IPS DF 19.7 (cell line): ENCODE measurements at places on chromosomes 6 and 20.

- DNase-seq: no peak
Observed at GRCh38 chr20:39518654-39519053, 556.5 kb downstream of the DHX35 start.

DNA sequence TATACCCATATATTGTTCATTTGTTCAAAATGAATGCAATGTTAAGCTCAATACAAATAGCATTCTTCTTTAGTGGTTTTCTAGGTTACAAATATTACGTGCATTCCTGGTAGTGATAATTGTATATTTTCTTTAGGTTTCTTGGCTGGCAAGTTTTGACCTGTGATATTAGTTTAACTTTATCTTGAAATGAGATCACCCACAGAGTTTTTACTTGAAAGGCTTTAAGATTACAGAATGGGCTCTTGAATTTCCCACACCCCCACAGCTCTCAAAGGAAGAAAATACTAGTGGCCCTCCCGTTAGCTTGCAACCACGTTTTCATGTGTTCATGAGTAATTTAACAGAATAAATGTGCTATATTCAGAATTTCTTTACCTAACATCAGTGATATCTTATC, 1315.5 kb upstream of the GJE1 start:
- no peak for DNase-seq

DNA sequence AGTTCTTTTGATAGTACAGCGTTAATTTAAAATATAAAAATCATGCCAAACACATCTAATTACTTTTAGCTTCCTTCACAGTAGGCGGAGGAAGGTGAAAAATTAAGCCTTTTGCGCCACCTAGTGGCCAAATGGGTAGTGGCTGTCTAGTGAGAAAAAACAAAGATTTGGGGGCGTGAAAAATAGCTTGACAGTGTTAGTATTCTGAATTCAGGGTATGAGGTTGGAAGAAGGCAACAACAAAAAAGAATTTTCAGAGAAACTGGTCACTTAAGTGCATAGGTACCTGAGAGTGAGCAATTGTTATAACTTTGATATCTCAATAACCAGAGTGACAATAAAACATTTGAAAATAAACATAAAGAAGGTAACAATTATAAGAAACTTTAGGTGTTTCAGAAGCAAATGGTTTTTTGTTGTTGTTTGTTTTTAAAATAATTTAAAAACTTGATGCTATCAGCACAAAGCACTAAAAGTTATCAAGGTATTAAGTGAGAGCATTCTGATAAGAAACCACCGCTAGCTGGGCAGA, 14.3 kb downstream of the PSMB9 start:
- DNase-seq: no peak

GRCh38 chr6:41656002-41656691, 17.9 kb downstream of the MDFI start:
- DNase-seq: no peak

GRCh38 chr6:139508023-139508422, 133.6 kb upstream of the CITED2 start:
- DNase-seq: no peak

DNA sequence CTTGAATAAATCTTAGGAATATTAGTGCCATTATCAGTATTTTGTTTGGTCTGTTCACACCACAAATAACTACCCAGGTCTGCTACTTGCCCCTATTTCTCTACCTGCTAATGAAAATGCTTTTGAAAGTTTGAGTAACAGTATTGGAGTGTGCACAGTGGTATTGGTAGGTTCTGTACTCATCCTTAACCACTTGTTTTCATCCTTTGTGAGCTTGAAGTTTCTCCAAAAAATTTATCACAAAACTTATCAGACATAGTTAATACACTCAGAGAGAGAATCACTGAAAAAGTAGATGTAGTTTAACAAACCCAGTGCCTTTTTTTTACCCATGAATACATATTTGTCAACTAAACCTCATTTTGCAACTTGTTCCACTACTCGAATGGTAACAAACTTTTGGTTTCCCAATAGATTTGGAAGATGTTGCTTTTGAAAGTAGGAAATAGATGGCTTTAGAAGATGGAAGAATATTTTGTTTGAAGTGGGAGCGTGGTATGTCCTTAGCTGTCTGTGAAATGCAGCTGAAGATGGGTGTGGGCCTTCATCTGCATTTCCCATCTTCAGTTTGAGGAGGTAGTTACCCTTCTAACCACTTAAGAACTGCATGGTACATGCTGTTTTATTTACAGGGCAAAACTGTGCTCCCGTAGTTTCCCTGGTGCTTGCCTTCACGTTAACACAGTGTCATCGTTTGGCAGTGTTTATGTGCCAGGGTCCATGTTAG, 9.0 kb downstream of the PTPN1 start:
- no peak for DNase-seq

- DNase-seq: no peak
Observed at GRCh38 chr6:140071601-140072062, 697.2 kb upstream of the CITED2 start.

DNA sequence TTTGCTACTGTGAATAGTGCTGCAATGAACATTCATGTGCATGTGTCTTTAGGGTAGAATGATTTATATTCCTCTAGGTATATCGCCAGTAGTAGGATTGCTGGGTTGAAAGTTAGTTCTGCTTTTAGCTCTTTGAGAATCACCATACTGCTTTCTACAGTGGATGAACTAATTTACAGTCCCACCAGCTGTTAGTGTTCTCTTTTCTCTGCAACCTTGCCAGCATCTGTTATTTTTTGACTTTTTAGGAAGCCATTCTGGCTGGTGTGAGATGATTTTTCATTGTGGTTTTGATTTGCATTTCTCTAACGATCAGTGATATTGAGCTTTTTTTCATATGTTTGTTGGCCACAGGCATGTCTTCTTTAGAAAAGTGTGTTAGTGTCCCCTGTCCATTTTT, 40.0 kb downstream of the PLG start:
- no peak for DNase-seq

DNA sequence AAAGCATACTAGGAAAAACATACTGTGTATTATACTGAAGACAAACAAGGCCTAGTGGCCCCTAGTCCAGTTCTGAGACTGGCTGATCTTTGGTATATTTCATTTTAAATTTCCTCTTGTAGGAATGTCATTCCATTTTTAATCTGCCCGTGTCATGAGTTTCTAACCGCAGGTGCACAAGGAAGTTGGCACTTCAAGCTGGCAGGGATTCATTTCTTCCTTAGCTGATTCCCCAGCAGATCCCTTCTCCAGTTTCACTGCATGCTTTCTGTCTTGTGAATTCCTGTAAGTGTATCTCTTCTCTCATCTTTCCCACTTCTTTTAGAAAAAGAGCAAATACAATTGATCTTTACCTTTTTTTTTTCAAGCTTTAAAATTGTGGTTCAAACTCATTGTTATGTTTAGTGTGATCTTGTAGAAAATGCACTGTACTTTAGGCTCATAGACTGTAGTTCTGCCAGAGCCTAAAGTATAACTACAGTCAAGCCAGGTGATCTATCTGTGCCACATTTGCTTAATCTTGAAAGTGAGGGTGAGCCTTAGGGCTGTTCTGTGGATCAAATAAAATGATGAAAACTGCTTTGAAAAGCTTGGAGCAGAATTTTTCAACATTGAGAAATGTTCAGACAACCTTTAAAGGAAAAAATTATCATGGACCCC, 37.0 kb downstream of the RNF217 start:
- DNase-seq: no peak

- no peak for DNase-seq
Observed at GRCh38 chr6:39292637-39293036, 21.6 kb downstream of the KCNK17 start.

GRCh38 chr6:88114838-88115237, 51.3 kb downstream of the CNR1 start:
- no peak for DNase-seq

DNA sequence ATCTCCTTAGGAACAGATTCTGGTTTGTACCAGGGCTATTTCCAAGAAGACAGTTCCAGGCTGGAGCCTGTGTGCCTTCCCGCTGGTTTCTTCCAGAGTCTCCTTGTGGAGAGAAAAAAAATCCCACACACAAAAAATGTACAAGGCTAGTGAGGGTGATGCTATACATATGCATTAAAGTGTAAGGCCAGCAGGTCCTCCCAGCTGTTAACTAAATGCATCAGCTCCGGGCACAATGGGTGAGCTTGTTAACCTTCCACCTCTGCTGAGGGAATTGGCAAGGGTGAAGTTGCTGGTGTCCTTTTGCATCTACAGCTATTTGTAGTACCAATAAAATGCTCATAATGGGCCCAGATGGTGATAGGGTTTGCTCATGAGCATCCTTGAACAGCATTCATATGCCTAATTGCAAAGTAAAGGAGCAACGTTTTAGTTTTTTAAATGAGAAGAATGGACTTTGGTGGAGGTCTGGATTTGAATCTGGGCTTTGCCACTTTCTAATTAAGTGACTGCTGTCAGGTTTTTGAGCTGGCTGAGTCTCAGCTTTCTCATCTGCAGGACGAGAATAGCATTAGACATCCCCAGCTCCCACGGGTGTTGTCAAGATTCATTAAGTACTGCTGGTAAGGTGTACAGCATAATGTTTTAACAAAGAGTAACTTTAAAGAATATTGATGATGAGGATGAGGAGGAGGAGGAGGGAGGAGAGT, 361.8 kb downstream of the QKI start:
- no peak for DNase-seq

GRCh38 chr6:91694016-91694654, 1107.3 kb upstream of the MAP3K7 start:
- no peak for DNase-seq

- no peak for DNase-seq
Observed at GRCh38 chr6:39941138-39941537, 6.9 kb upstream of the MOCS1 start.

- no peak for DNase-seq
Observed at GRCh38 chr20:53925651-53926401, 144.6 kb downstream of the BCAS1 start.

DNA sequence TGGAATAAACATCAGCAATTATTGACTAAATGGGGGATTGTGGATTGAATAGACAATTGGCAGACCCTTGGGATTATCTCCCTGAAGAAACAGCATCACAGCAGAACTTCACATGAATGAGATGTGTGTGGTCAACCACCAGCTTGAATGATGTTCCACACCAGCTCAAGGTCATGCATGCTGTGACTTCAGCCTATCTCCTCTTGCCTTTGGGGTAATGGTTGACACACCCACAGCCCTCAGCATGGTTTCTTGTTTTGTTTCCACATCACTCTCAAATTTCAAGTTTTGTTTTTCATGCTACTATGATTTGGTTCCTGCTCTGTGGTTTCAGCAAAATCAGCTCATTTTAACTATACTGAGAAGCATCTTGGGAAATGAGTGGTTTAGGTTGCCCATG, 94.3 kb downstream of the PAK5 start:
- no peak for DNase-seq

DNA sequence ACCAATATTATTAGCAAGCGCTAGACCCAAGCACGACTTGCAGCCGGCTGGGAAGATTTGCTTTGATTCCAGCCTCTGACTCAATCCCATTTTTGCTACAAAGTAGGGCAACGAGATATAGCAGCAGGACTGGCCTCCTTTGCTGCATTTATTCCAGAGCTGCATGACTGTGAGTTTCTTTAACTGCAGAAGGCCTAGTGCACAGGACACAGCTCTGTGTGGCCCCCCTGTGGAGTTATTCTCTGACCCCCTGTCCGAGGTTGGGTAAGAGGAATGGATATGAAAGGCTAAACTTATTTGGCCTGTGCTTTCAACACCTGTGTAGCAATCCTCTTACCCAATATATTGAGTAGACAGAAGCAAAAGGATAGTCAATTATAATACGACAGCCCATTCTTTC, 133.3 kb upstream of the SPTLC3 start:
- no peak for DNase-seq

DNA sequence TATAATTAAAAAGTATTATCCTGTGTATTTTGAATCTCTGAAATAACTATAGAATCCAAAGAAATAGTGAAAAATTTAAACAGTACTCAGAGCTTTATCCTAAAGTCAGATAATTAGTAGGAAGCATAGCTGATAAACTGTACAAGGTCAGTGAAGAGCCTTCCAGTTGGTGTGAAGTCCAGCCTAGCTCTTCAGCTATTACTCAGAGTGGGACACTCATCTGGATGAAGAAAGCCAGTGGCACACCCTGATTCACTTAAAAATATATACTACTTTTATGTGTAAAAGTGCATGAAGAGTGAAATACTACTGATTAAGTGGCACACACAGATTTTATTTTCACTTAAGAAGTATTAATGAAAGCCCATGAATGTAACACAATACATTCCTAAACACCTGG, 3.1 kb downstream of the IFNGR1 start:
- no peak for DNase-seq

DNA sequence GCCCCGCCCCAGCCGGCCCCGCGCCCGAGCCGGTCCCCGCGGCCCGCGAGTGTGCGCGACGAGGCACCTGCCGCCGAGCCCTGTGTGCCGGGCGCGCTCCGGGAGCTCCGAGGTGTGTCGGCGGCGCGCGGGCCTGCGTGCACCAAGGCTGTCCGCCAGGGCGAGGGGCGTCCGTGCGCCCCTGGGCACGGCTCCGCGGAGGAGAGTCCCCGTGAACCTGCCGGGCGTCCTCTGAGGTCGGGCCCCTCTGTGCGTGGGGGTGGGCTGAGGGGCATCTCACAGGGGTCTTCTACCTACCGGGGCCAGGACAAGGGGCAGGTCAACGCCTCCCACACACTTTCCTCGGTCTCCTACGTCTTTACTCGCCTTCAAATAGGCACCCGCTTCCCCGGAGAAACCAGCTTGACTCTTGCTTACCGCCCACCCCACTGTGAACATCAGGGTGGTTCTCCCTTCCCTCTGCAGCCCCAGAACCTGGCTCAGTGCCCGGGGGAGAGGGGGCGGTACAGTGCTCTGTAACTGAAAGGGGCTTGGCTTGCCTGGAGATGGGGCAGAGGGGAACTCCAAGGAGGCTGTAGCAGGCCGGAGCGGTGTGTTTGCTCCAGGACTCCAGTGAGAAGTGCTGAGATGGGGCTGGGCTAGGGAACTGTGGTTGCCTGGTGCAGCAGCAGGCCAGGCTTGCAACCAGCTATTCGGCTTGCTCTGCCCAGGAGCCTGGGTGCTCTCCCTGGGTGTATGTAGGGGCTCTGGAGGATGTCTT, at the start of gene SAMD10:
TSS of gene SAMD10 (minus strand) at position 86 of the 760 bp plus-strand sequence. CDS start 175 bp downstream, outside the sequence.
- no peak for DNase-seq

DNA sequence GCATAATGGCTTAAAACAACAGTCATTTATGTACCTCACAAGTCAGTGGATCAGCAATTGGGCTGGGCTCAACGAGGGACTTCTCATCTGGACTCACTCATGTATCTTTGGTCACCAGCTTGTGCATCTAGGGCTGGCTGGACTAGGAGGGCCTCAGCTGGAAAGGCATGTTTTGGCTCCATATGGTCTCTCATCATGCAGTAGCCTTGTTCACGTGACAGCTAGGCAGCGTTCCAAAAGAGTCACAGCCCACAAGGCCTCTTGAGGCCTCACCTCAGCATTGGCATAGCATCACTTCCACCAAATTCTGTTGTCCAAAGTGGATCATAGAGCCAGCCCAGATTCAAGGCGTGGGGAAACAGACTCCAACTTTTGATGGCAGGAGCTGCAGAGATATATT, 110.1 kb downstream of the MAFB start:
- DNase-seq: no peak

GRCh38 chr6:448296-449056, 56.9 kb downstream of the IRF4 start:
- DNase-seq: no peak
